Karpas-422 (cell line): ENCODE measurements at places on chromosomes 13 and 19. TPM values are rescaled to one million over a fixed set of nuclear protein-coding genes. Genes with fewer than 3 reads are reported as not detected.

The SLC15A1 gene
- total RNA-seq, result not detected in 2 replicates

The TMEM143 gene
- 7.8 and 10.4 TPM in 2 replicates for total RNA-seq

The SHC2 gene
- total RNA-seq, result not detected in 2 replicates

The SYNGR4 gene
- total RNA-seq, result not detected in 2 replicates

The PNMA8A gene
- total RNA-seq, result not detected in 2 replicates

The SIGLEC12 gene
- total RNA-seq, result not detected in 2 replicates

The DIAPH3 gene
- total RNA-seq, result 8.1 and 10.0 TPM in 2 replicates

The COLGALT1 gene
- 25.0 and 25.5 TPM in 2 replicates for total RNA-seq

DNA sequence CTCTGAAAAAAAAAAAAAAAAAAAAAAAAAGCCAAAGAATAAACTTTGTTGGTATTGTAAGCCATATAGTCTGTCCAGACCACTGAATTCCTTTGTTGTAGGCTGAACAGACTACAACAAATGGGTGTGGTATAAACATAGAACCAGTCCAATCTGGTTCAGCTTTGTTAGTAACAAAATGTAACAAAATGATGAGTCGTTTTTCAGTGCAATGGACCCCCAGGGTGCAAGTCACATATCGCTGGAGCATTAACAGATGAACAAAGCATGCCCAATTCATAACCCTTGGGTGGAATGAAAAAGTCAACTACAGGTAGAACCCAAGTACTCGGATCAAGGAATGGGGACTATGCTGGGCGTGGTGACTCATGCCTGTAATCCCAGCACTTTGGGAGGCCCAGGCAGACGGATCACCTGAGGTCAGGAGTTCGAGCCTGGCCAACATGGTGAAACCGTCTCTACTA, 13.6 kb upstream of the FCHO1 start:
- H3K4me1 ChIP-seq, result peaks cover 12% of the 10 kb centered on the region
- H3K27me3 ChIP-seq, result no peaks in the 10 kb centered on the region
- H3K4me3 ChIP-seq, result no peak overlapping the region
- no peak for DNase-seq
- no peak overlapping the region for H3K27ac ChIP-seq

- H3K27me3 ChIP-seq, result no peaks in the 10 kb centered on the region; the same call in 1 of the 2 replicates
- H3K36me3 ChIP-seq, result no peaks in the 10 kb centered on the region
- H3K27ac ChIP-seq, result no peak overlapping the region
- DNase-seq, result peak; percentile 67
- H3K4me3 ChIP-seq, result peak overlapping the region; percentile 52
Observed at GRCh38 chr19:18417250-18418028, 1.8 kb upstream of the SSBP4 start.

- peaks cover 60% of the 10 kb centered on the region for H3K4me1 ChIP-seq
- peak; percentile 65 for DNase-seq
- no peaks in the 10 kb centered on the region for H3K36me3 ChIP-seq
Observed at GRCh38 chr19:58558066-58558622, at the start of gene UBE2M. TSS of gene UBE2M (minus strand) at chr19:58558611. CDS start at chr19:58558381, 230 bp downstream.

DNA sequence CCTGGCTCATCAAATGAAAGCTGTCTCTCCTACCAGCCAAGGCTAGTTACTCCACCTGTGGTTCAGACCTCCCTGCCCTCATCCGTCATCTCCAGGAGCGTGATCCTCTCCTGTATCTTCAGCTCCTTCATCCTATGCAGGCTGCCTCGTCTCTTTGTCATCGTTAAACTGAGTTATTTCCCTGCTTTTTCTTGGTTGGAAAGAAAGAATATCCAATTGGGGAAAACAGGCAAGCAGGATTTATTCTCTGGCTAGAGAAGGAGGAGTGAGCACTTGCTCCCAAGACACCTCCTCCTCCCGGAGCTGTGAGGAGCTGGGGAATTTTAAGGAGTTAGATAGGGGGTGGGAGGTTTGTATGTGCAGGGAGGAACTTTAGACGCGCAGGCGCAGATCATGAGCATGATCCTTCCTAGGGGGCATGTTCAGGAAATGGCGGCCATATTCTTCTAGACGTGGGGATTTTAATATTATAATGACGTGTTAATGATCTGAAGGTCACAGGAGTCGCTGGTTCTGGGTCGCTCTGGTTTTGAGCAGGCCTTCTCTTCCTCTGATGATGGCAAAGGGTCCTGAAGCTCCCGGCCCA, 156.4 kb upstream of the KL start:
- H3K4me1 ChIP-seq, result no peaks in the 10 kb centered on the region
- no peaks in the 10 kb centered on the region for H3K36me3 ChIP-seq
- no peaks in the 10 kb centered on the region; the same call in 1 of the 2 replicates for H3K27me3 ChIP-seq
- H3K4me3 ChIP-seq, result no peak overlapping the region
- DNase-seq, result no peak

GRCh38 chr13:111858571-111858970, 208.4 kb upstream of the SOX1 start:
- DNase-seq, result no peak
- H3K4me3 ChIP-seq, result no peak overlapping the region
- no peaks in the 10 kb centered on the region for H3K4me1 ChIP-seq
- H3K27ac ChIP-seq, result no peak overlapping the region
- no peaks in the 10 kb centered on the region for H3K36me3 ChIP-seq
- no peaks in the 10 kb centered on the region for H3K27me3 ChIP-seq

DNA sequence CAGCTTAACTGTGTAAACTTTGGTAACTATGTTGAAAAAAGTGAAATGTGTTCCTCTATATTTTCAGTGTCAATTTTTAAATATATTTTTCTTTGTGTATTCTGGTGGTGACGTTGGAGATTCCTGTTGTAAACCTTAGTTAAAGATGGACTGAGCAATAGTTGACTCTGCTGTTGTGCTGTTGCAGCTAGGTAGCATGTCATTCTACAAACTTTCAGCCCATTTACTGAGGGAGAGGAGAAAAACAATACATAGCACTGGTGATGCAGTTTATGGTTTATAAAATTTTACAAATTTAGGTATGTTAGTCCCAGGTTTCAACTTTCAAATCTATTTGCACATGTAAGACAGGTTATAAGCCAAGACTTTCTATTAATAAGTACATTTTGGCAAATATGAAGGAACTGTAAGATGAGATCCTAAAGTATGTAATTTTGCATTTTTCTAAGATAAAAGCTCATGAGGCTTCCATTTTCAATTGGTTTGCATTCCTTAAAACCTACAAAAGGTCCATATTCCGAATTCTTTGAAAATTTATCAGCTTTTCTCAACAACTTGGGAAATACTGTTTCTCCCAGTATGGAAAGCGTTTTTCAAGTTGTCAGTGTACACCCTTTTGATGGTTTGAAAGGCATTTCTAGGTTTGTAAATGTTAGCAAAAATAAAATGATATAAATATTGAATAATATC, 1.5 kb downstream of the NDFIP2 start:
- H3K27me3 ChIP-seq, result no peaks in the 10 kb centered on the region
- H3K36me3 ChIP-seq, result no peaks in the 10 kb centered on the region
- DNase-seq, result no peak
- H3K4me3 ChIP-seq, result peak overlapping the region; percentile 92
- peaks cover 22% of the 10 kb centered on the region for H3K4me1 ChIP-seq
- no peak overlapping the region for H3K27ac ChIP-seq

DNA sequence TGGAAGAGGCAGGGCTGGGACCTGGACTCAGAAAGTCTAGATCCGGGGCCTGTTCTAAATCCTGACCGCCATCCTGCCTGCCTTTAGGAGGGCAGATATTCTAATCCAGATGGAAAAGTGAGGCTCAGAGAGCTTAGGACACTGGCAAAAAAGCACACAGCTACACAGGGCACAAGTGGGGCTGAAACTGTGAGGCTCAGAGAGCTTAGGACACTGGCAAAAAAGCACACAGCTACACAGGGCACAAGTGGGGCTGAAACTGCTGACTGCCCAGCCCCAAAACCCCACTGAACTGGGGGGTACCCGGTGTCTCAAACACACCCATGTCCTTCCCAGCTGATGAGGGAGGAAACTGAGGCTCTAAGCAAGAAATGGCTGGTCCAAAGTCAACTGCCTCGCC, 2.0 kb downstream of the AKT1S1 start:
- no peaks in the 10 kb centered on the region for H3K27me3 ChIP-seq
- H3K36me3 ChIP-seq, result 0 out of 2 replicates have a peak, but pooled peaks cover 7% of the 10 kb centered on the region
- peaks cover 35% of the 10 kb centered on the region for H3K4me1 ChIP-seq
- H3K27ac ChIP-seq, result peak overlapping the region; percentile 86; the same call in 1 of the 2 replicates

- H3K4me3 ChIP-seq, result no peak overlapping the region
- H3K4me1 ChIP-seq, result peaks cover 11% of the 10 kb centered on the region
- no peak overlapping the region for H3K27ac ChIP-seq
- H3K36me3 ChIP-seq, result no peaks in the 10 kb centered on the region
- no peak for DNase-seq
Observed at GRCh38 chr13:27599845-27600553, 20.3 kb downstream of the LNX2 start.

GRCh38 chr19:18230941-18231734, 4.9 kb upstream of the PDE4C start:
- H3K36me3 ChIP-seq, result no peaks in the 10 kb centered on the region
- no peak overlapping the region for H3K27ac ChIP-seq
- DNase-seq, result no peak
- H3K4me1 ChIP-seq, result peaks cover 25% of the 10 kb centered on the region
- no peaks in the 10 kb centered on the region for H3K27me3 ChIP-seq
- no peak overlapping the region for H3K4me3 ChIP-seq

DNA sequence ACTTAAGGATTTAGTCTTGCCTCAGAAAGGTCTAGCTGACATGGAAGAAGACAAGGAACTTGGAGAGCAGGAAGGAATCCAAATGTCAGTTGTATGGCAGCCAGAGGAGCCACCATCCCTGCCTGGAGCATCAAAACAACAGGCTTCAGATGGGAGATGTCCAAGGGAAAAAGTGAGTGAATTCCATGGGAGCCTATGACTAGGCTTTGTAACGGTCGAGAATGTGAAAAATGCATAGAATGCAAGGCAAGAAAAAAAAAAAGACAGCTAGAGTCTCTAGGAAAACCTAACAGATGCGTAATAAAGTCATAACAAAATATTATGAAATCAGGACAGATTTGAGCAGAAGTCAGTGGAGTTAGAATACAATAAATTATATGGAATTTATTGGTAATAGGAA, 183.7 kb upstream of the LSM14A start:
- no peak overlapping the region for H3K4me3 ChIP-seq
- H3K27me3 ChIP-seq, result peaks cover 9% of the 10 kb centered on the region; the same call in 1 of the 2 replicates
- DNase-seq, result no peak
- H3K36me3 ChIP-seq, result no peaks in the 10 kb centered on the region

- H3K4me1 ChIP-seq, result no peaks in the 10 kb centered on the region
- no peak overlapping the region for H3K4me3 ChIP-seq
- no peaks in the 10 kb centered on the region for H3K36me3 ChIP-seq
- H3K27ac ChIP-seq, result no peak overlapping the region
- H3K27me3 ChIP-seq, result no peaks in the 10 kb centered on the region
- DNase-seq, result no peak
Observed at GRCh38 chr13:83498481-83499190, 383.6 kb downstream of the SLITRK1 start.

- no peaks in the 10 kb centered on the region for H3K27me3 ChIP-seq
- H3K36me3 ChIP-seq, result peaks cover 8% of the 10 kb centered on the region
- H3K4me3 ChIP-seq, result no peak overlapping the region
- H3K27ac ChIP-seq, result no peak overlapping the region
Observed at GRCh38 chr19:46025835-46026234, 3.0 kb upstream of the PGLYRP1 start.

DNA sequence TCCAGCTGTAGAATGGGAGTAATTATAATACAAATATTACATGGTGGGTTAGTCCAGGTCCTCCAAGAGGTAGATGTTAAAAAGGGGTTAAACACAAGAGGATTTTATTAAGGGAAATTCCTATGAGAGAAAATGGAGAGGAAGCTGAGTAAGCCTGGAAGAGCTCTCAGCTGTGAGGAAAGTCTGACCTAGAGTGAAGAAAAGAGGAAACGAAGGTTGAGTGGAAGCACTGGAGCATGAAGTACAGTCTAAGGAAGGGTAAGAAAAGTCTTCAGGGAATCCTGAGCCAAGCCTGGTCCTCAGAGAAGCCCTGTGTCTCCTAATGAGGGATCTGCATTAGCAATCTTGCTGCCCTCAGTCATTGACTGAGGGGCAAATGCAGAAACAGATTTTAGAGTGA, 506.2 kb downstream of the GPC5 start:
- H3K36me3 ChIP-seq, result no peaks in the 10 kb centered on the region
- DNase-seq, result no peak
- H3K27me3 ChIP-seq, result no peaks in the 10 kb centered on the region
- H3K27ac ChIP-seq, result no peak overlapping the region
- no peak overlapping the region for H3K4me3 ChIP-seq

DNA sequence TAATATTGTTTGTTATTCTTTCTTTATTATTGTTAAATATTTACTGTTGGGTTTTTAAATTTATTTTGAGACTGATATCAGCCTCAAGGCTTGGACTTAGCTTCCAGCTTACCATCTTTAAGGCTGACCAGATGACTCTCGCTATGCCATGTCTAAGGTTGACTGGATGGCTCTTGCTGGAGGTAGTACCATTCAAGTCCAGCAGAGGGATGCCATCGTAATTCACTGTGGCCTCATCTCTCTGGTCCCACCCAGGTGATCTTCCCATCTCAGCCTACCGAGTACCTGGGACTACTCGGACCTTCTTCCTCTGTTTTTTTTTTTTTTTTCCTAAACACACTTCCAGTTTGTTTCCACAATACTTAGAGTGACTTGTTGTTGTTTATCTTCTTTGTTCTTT, 41.7 kb upstream of the ZNF91 start:
- peak; percentile 68 for DNase-seq
- H3K36me3 ChIP-seq, result no peaks in the 10 kb centered on the region
- H3K27me3 ChIP-seq, result no peaks in the 10 kb centered on the region

DNA sequence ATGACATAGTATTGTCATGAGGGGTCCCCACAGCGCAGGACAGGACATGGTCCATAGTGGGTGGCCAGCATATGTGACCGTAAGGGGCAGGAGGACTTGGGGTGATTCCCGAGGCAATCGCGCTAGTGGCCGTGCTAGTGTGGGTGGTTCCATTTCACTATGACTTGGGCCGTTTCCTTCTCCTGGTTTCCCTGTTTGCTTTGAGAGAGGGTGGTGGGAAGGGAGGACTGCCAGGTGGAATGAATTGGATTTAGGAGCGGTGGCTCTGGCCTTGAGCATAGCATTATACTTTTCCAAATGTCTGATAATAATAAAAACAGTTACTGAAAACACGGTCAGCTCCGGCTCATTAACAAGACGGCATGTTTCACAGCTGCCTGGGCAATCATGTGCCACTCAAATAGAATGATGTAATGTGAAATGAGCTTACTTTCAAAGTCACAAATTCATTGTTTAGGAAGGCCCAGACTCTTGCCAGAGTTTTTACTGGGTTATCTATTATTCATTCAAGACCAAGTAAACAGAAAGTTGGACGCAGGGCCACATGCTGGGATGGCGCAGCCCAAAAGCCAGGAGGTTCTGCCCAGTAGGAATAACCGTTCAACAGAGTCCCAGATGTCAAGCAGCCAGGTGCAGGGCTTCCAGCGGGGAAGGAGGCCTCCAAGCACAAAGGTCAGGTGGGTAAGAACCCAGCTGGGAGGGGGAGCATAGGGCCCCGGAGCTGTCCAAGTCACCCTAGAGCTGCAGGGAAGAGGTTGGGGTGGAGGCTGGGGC, 19.6 kb upstream of the SLC15A1 start:
- H3K4me3 ChIP-seq, result no peak overlapping the region
- H3K4me1 ChIP-seq, result no peaks in the 10 kb centered on the region
- no peaks in the 10 kb centered on the region for H3K36me3 ChIP-seq

DNA sequence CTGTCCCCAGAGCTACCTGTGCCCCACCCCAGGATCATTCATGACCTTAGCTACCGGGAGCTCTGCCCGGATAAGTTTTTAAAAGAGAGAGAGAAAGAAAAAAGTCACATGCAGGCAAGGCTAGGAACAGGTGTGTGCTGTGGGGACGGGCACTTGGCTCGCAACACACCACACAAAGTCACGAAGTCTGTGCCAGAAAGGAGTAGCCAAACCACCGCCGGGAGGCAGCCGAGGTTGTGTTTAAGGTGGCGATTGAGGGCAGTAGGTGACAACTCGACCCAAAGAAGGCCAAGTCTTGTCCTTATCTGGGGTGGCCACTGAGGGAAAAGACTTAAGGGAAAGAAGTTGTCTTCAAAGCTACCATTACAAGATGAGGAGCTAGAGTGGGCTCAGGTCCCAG, 4.6 kb upstream of the TSHZ3 start:
- no peak overlapping the region for H3K27ac ChIP-seq
- H3K4me1 ChIP-seq, result no peaks in the 10 kb centered on the region
- no peak overlapping the region for H3K4me3 ChIP-seq
